ENCODE measurements at places on chromosomes 7 and 10.
A peak's percentile ranks its signal among the peaks of the same experiment; 100 is the strongest.

- H3K4me3 ChIP-seq: no peak overlapping the region
- no peak overlapping the region for H3K27ac ChIP-seq
- no peaks in the 10 kb centered on the region for H3K36me3 ChIP-seq
- DNase-seq: peak; percentile 20
- H3K4me1 ChIP-seq: no peaks in the 10 kb centered on the region
Observed at GRCh38 chr7:156998988-156999957, 11.2 kb downstream of the MNX1 start.

DNA sequence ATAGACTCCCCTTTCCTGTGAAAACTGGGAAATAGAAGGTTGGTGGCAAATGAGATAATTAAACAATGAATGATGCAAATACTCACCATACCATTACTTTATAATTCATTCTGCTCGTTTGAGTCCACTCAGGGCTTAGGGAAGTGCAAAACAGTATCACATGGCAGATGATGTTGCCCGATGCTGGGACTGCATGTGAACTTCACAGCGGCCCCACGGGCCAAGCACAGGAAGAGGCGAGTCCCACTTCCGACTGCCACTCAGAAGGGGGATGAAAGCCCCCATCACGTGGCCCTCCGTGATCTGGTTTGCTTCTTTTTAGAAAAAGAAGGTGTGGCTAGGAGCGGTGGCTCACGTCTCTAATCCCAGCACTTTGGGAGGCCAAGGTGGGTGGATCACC, 71.5 kb downstream of the PRPF18 start:
- no peak overlapping the region for H3K4me3 ChIP-seq
- DNase-seq: no peak
- H3K27ac ChIP-seq: no peak overlapping the region
- H3K27me3 ChIP-seq: no peaks in the 10 kb centered on the region
- H3K4me1 ChIP-seq: no peaks in the 10 kb centered on the region

GRCh38 chr10:132410056-132410778, 13.2 kb downstream of the PWWP2B start:
- H3K27ac ChIP-seq: no peak overlapping the region
- H3K4me3 ChIP-seq: no peak overlapping the region
- H3K27me3 ChIP-seq: no peaks in the 10 kb centered on the region
- H3K36me3 ChIP-seq: no peaks in the 10 kb centered on the region
- DNase-seq: no peak

GRCh38 chr7:155832581-155832981, 20.3 kb upstream of the SHH start:
- H3K4me1 ChIP-seq: no peaks in the 10 kb centered on the region
- DNase-seq: no peak
- no peaks in the 10 kb centered on the region for H3K36me3 ChIP-seq
- H3K4me3 ChIP-seq: no peak overlapping the region
- no peak overlapping the region for H3K27ac ChIP-seq
- H3K27me3 ChIP-seq: no peaks in the 10 kb centered on the region

DNA sequence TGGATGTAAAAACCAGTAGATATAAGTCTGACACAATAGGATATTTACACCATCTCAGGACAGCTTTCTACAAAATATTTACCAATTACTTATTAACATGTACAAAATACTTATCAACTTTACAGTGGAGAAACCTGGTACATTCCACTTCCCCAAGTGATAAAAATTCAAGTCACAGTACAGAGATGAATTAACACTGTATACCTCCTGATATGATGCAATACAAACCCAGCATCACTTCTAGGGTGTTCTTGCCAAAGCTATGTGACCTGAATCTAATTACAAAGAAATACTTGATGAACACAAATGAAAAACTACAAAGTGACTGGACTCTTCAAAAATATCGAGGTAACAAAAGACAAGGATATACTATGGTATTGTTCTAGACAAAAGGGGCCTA, 156.4 kb upstream of the FGFR2 start:
- no peaks in the 10 kb centered on the region for H3K27me3 ChIP-seq
- no peaks in the 10 kb centered on the region for H3K36me3 ChIP-seq
- H3K4me1 ChIP-seq: no peaks in the 10 kb centered on the region

DNA sequence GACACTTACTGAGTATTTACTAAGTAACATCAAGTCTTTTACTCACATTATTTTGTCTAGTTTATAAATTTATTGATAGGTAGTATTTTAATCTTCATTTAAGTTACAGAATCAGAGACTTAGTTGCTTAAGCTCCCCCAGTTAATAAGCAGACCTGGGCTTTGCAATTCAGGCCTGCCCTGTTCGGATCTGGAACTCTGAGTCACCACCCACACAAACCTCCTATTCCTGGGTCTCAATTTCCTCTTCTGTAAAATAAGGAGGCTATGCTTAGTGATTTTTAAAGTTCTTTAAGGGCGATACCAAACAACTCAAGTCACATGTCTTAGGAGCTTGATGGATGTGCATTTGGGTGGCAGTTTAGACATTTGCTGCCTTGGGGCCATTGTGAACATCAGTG, 3.5 kb upstream of the MGAM start:
- no peaks in the 10 kb centered on the region for H3K27me3 ChIP-seq
- DNase-seq: no peak
- no peaks in the 10 kb centered on the region for H3K36me3 ChIP-seq
- H3K4me3 ChIP-seq: no peak overlapping the region
- no peak overlapping the region for H3K27ac ChIP-seq

DNA sequence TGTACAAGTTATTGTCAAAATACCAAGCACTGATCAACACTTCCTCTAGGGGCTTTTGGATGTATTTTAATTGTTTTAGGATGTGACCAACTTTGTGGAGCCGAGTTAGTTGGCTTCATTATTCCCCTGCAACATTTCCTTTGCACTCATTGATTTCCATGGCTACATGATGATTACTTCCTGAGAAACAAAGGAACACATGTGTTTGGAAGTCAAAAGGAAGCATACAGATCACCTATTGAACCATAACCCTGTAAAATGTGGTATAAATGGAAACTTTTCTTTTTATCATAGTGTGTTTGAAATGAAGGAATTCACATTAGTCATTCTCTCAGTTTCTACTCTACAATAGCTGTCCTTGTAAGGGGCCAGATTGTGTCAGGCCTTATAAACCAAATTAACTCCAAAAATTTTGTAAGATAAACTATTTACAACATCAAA, 32.2 kb upstream of the EXOC6 start:
- DNase-seq: no peak
- H3K4me1 ChIP-seq: peaks cover 3% of the 10 kb centered on the region
- no peaks in the 10 kb centered on the region for H3K36me3 ChIP-seq
- no peak overlapping the region for H3K4me3 ChIP-seq
- no peaks in the 10 kb centered on the region for H3K27me3 ChIP-seq

- H3K27me3 ChIP-seq: no peaks in the 10 kb centered on the region
- no peaks in the 10 kb centered on the region for H3K36me3 ChIP-seq
- H3K4me1 ChIP-seq: no peaks in the 10 kb centered on the region
- H3K27ac ChIP-seq: no peak overlapping the region
- no peak overlapping the region for H3K4me3 ChIP-seq
Observed at GRCh38 chr10:70575874-70576802, 26.4 kb downstream of the PRF1 start.

DNA sequence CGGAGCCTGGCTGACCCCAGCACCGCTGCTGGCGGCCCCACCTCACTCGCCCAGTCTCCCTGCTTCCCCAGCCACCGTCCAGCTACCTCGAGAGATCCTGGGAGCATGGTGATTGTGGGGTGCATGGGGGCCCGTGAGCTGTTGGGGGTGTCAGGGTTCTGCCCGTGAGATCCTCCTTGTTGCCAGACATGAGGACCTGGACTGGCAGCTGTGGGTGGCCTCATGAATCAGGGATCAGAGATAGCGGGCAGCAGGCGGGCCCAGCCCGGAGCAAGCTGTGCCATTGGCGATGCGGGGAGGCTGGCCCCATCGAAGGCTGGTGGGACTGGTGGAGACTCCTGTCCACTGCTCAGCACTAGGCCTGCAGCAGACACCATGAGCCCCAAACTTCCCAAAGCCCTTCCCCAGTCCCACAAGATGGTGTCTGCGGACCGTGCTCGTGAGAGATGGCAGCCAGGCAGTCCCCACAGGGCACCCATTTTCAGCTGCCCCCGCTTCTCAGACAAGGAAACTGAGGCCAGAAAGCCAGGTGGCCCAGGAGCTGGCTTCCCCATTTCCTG, 75.6 kb downstream of the LHPP start:
- peaks cover 2% of the 10 kb centered on the region for H3K4me1 ChIP-seq
- H3K27me3 ChIP-seq: no peaks in the 10 kb centered on the region
- no peak for DNase-seq
- H3K27ac ChIP-seq: no peak overlapping the region

GRCh38 chr7:128240696-128241386, at the start of gene LEP:
TSS of gene LEP (plus strand) at chr7:128241278. CDS start at chr7:128252019, 10,741 bp downstream.
- no peaks in the 10 kb centered on the region for H3K4me1 ChIP-seq
- no peak within 1 kb of the TSS for H3K4me3 ChIP-seq
- no peaks in the 10 kb centered on the region for H3K27me3 ChIP-seq
- no peaks in the 10 kb centered on the region for H3K36me3 ChIP-seq

DNA sequence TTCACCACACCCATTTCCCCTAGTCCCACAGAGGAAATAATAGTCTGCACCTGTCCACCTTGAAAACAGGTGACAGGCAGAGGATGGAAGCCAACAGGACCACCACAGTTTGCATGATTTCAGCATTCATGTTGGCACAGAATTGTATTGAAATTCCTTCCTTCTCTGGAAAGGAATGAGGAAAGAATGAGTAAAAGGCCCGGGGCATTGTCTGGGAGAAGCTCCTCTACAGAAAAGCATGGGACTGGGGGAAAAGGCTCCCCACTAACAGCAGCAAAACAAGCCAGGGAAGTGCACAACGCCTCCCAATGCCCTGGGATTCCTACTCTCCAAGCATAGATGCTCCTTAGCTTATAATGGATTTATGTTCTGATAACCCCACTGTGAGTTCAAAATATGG, 28.5 kb upstream of the TOMM7 start:
- H3K27me3 ChIP-seq: no peaks in the 10 kb centered on the region

- H3K4me1 ChIP-seq: no peaks in the 10 kb centered on the region
- DNase-seq: no peak
- no peaks in the 10 kb centered on the region for H3K36me3 ChIP-seq
- no peak overlapping the region for H3K27ac ChIP-seq
- H3K4me3 ChIP-seq: no peak overlapping the region
Observed at GRCh38 chr10:42988517-42989395, 88.1 kb upstream of the RET start.

GRCh38 chr7:6453734-6454133, 6.0 kb upstream of the DAGLB start:
- H3K27me3 ChIP-seq: no peaks in the 10 kb centered on the region
- H3K4me1 ChIP-seq: no peaks in the 10 kb centered on the region
- DNase-seq: no peak
- H3K4me3 ChIP-seq: no peak overlapping the region
- no peaks in the 10 kb centered on the region for H3K36me3 ChIP-seq
- H3K27ac ChIP-seq: no peak overlapping the region

GRCh38 chr10:117001144-117001543, 3.8 kb downstream of the SHTN1 start:
- no peak overlapping the region for H3K4me3 ChIP-seq
- DNase-seq: no peak
- H3K27me3 ChIP-seq: no peaks in the 10 kb centered on the region
- no peak overlapping the region for H3K27ac ChIP-seq
- peaks cover 2% of the 10 kb centered on the region for H3K4me1 ChIP-seq
- no peaks in the 10 kb centered on the region for H3K36me3 ChIP-seq

DNA sequence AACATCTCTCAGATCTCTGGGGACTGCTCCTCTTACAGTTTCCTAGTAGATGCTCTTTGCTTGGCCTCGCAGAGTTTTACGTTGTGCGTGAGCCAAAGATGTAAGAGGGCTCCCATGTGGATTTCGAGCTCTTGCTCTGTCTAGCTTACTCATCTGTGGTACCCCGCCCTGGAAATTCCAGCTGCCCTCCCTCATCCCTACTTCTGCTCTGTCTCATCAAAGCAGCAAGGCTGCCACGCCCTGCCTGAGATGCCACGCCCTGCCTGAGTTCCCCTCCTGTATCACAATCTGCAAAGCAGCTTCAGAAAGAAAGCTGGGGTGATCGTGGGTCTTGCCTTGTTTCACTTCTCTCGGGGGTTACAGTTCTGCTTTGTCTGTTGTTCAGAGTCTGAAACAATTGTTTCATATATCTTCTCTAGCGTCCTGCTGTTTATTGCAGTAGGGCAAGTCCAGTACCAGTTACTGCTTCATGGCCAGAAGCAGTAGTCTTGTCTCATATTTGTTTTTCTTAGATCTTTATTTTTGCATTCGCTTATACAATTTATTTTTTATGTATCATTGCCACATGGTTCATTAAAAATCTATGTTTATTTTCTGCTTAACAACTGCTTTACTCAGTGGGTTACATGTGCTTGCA, 36.1 kb upstream of the CCNY start:
- no peak overlapping the region for H3K4me3 ChIP-seq
- peak; percentile 43 for DNase-seq
- H3K27me3 ChIP-seq: no peaks in the 10 kb centered on the region
- H3K36me3 ChIP-seq: no peaks in the 10 kb centered on the region
- H3K4me1 ChIP-seq: no peaks in the 10 kb centered on the region
- H3K27ac ChIP-seq: no peak overlapping the region

GRCh38 chr7:79930604-79931003, 204.0 kb upstream of the GNAI1 start:
- no peak for DNase-seq
- H3K27ac ChIP-seq: no peak overlapping the region
- H3K4me1 ChIP-seq: no peaks in the 10 kb centered on the region
- H3K4me3 ChIP-seq: no peak overlapping the region

DNA sequence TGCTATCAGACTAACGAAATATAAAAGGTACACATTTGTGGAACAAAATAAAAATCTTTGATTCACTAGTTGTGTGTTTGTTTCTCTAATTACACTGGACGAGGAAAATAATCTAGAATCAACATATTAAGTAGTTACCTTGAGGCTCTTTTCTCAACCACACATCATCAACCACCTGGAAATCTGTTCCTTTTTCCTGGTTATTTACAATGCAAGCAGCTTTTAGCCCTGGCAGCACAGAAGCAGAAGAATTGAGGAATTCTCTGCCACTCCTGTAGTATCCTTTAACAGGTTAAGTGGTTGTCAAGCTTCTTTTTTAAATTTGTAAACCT, 23.7 kb downstream of the NUP42 start:
- DNase-seq: no peak
- H3K27me3 ChIP-seq: no peaks in the 10 kb centered on the region
- H3K36me3 ChIP-seq: peaks cover 2% of the 10 kb centered on the region
- H3K4me3 ChIP-seq: no peak overlapping the region
- no peaks in the 10 kb centered on the region for H3K4me1 ChIP-seq

DNA sequence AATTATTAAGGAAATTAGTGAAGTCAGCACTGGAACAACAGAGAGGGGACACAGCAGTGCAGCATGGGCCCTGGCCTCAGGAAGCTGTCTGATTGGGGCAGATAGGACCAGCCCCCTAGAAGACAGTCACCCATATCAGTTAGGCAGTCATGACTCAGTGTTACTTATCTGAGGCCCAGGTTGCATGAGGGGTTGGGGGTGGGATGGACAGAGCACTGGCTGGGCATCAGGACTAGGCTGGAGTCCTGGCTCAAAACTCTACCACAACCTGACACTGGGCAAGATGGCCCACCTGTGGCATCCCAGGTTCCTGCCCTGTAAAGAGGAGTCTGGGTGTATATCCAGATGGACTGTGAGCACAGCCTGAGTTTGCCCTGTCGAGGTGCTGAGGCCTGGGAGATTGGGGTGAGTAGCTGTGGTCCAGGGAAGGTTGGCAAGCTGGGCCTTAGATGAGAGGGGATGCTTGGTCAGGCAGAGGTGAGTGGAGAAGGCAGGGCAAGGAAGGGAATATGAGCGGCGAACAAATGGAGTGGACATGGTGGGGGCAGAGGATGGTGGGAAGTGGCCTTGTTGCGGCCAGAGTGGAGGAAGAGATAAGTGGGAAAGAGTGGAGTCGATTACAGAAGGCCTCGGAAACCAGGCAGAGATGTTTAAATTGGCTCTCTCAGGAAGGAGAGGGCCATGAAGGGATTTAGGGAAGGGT, 37.5 kb downstream of the HK1 start:
- H3K27me3 ChIP-seq: no peaks in the 10 kb centered on the region
- peaks cover 29% of the 10 kb centered on the region for H3K4me1 ChIP-seq
